ENCODE measurements at places on chromosomes 5 and 9.

- DNase-seq: no peak
These were observed 9.6 kb downstream of the SLCO4C1 start for GRCh38 chr5:102286476-102286875.

GRCh38 chr5:96709152-96709821, 47.1 kb downstream of the CAST start:
- no peak for DNase-seq

GRCh38 chr5:91311168-91311696, 71.9 kb downstream of the ARRDC3 start:
- no peak for DNase-seq

DNA sequence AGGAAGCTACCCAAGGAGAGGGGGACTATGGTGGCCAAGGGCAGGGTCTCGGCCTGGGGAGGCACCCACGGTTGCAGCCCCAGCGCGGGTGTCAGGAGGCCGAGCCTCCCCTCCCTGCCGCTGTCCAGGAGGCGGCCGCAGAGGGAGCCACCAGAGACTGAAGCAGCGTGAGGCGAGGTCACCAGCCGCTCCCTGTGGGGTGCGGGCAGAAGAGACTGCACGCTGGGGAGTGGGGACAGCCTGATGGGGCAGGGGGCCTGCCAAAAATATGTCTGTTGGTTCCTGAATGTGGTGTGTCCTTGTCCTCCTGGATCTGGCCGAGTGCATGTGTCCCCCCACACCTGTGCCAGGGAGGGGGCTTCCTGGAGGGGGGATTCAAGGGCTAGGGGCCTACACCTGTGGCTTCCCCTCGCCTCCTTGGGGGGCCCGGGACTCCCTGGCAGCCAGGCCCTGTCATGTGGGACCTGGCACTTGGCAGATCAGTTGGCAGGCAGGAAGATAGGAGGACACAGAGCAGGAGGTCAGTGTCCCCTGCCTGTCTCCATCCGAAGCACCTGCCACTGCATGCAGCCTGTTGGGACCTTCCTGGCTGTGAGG, 131.2 kb downstream of the DAB2IP start:
- no peak for DNase-seq

DNA sequence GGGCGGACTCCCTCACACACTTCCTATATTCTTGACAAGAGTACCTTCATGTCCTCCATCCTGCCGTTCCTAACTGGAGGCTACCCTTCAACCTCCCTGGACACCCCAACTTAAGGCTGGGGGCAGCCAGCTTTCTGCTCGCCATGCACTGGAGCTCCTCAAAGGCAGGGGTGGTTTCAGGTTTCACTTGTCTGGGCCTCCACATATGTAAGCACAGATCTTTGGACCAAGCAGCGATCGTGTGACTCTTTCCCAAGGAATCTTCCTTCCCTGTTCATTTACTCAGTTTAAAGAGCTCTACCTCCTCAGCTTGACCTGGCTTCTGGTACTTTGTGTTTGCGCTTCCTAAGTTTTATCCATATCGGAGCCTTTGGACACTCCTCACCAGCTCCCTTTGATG, 34.2 kb upstream of the TRPC7 start:
- no peak for DNase-seq

DNA sequence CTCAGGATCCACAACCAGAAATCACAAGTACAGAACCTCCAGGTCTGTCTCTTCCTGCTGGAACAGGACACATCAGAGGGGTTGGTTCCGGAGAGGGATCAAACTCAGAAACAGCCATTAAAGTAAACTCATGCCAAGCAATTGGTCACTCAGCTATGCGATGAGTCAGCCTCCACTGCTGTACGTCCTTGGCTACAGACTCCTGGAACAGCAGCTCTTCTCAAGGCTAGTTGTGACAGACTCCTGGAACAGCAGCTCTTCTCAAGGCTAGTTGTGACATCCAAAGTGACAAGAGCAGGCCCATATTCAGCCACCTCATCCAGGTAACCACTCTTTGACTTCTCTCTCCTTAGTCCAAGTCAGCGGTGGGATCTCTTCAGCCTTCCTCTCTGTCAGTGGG, at the start of gene SPINK13:
SPINK13 (plus strand) TSS at position 229 of the 400 bp plus-strand sequence. CDS start 1,279 bp downstream, outside the sequence.
- no peak for DNase-seq

GRCh38 chr5:30764704-30765103, 428.8 kb upstream of the CDH6 start:
- no peak for DNase-seq

Measured in stimulated activated naive CD4-positive, alpha-beta T cell (primary cell).